ENCODE measurements at places on chromosomes 12 and 14. TPM values are rescaled to one million over a fixed set of nuclear protein-coding genes. Genes with fewer than 3 reads are reported as not detected.

GRCh38 chr12:111785651-111786050 is 18.9 kb downstream of the ALDH2 start:
- DNase-seq: no peak
- H3K36me3 ChIP-seq: peaks cover 83% of the 10 kb centered on the region
- H3K27me3 ChIP-seq: no peaks in the 10 kb centered on the region
- H3K27ac ChIP-seq: no peak overlapping the region
- H3K4me1 ChIP-seq: peaks cover 2% of the 10 kb centered on the region

- no peaks in the 10 kb centered on the region for H3K36me3 ChIP-seq
- H3K27me3 ChIP-seq: no peaks in the 10 kb centered on the region
- no peak overlapping the region for H3K4me3 ChIP-seq
- DNase-seq: no peak
These were observed 2.3 kb downstream of the OAS2 start for GRCh38 chr12:112980491-112981158.

The TMEM30B gene
- 21.6 TPM for polyA plus RNA-seq

The TAS2R19 gene
- polyA plus RNA-seq: not detected

GRCh38 chr14:93481758-93482157 is 51.0 kb downstream of the UNC79 start:
- no peaks in the 10 kb centered on the region for H3K36me3 ChIP-seq
- no peaks in the 10 kb centered on the region for H3K4me1 ChIP-seq
- H3K27me3 ChIP-seq: no peaks in the 10 kb centered on the region
- no peak for DNase-seq
- H3K4me3 ChIP-seq: no peak overlapping the region
- H3K27ac ChIP-seq: no peak overlapping the region

Measured in small intestine (tissue), 16 donors.